ENCODE measurements at places on chromosomes 11 and 22. TPM values are rescaled to one million over a fixed set of nuclear protein-coding genes. Genes with fewer than 3 reads are reported as not detected.

CCDC73 gene
- 0.25 TPM for total RNA-seq

OR5W2 gene
- not detected for total RNA-seq

- peaks cover 42% of the 10 kb centered on the region for H3K4me1 ChIP-seq
- DNase-seq: no peak
- H3K36me3 ChIP-seq: no peaks in the 10 kb centered on the region
- H3K27ac ChIP-seq: peak overlapping the region; percentile 98
- H3K4me3 ChIP-seq: no peak overlapping the region
Measured at GRCh38 chr22:46052331-46052771, 75.4 kb upstream of the WNT7B start.

MS4A4E gene
- 9.4 TPM for total RNA-seq

B4GALNT4 gene
- 1.4 TPM for total RNA-seq

DNA sequence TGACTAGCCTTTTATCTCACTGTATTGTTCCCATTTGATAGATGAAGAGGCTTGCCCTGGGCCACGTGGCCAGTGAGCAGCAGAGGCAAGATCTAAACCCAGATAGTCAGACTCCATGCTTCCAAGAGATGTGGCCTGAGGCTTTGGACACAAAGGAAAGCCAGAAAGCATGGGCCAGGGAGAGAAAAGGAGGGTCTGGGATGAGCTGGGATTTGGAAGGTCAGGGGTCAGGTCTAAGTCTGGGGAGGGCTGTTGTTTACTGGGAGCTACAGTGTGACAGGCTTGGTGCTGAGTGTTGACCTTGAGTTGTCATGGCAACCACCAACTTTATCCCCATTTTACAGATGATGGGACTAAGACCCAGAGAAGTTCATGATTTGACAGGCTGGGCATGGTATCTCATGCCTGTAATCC, 2.1 kb downstream of the SLC35E4 start:
- no peak overlapping the region for H3K4me3 ChIP-seq
- H3K27me3 ChIP-seq: no peaks in the 10 kb centered on the region
- no peaks in the 10 kb centered on the region for H3K4me1 ChIP-seq
- no peaks in the 10 kb centered on the region for H3K36me3 ChIP-seq
- no peak overlapping the region for H3K27ac ChIP-seq

- H3K27ac ChIP-seq: no peak overlapping the region
- H3K27me3 ChIP-seq: no peaks in the 10 kb centered on the region
- peaks cover 3% of the 10 kb centered on the region for H3K4me1 ChIP-seq
- DNase-seq: peak; percentile 41
Measured at GRCh38 chr11:13465909-13466371, 2.9 kb upstream of the BTBD10 start.

UCP3 gene
- total RNA-seq: 4.0 TPM

PDGFB gene
- total RNA-seq: 14.2 TPM

- H3K36me3 ChIP-seq: no peaks in the 10 kb centered on the region
- H3K4me3 ChIP-seq: no peak overlapping the region
- H3K27me3 ChIP-seq: no peaks in the 10 kb centered on the region
- no peak overlapping the region for H3K27ac ChIP-seq
Measured at GRCh38 chr11:93504110-93505095, 38.8 kb downstream of the SMCO4 start.

All from kidney (tissue), 22 donors.